Omental fat pad (tissue), 4 donors: ENCODE measurements at places on chromosomes 2 and 18. TPM values are rescaled to one million over a fixed set of nuclear protein-coding genes. Genes with fewer than 3 reads are reported as not detected.

GRCh38 chr2:144012304-144012703, 507.6 kb downstream of the ZEB2 start:
- DNase-seq, result no peak

- DNase-seq, result no peak
These were observed 107.5 kb downstream of the MSTN start for GRCh38 chr2:189954989-189955388.

- no peak for DNase-seq
These were observed 5.0 kb downstream of the NAPG start for GRCh38 chr18:10530852-10531251.

DNA sequence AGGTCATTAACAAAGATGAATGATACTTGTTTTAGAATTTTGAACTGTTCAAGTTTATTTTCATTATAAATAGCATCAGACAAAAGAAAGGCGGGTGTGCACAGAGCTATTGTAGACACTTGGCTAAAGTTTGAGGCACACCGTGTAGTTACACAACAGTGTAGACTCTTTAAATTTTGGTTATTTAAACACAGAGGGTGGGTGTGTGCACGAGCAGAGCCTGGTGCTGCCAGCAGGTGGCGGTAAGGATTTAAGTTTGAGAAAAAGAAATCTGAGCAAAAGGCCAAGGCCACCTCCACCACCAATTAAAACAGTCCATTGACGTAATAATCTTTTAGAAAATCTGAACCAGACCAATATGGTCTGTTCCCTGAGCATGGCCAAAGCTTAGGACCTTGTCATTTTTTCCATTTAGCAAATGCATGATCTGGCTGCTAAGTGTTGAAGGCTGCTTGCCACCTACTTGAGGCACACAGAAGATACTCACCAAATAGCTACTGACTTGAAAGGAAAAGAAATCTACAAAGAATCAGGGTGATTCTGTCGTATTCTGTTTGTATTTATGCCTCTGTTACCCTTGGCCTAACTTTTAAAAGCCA, 14.3 kb downstream of the COPS7B start:
- no peak for DNase-seq

- DNase-seq, result no peak
These were observed 31.6 kb downstream of the NDUFS1 start for GRCh38 chr2:206127656-206128055.

GRCh38 chr2:96898135-96898505, 28.2 kb upstream of the SEMA4C start:
- no peak for DNase-seq

GRCh38 chr2:174788291-174788929, 24.1 kb upstream of the CHRNA1 start:
- DNase-seq, result no peak

DNA sequence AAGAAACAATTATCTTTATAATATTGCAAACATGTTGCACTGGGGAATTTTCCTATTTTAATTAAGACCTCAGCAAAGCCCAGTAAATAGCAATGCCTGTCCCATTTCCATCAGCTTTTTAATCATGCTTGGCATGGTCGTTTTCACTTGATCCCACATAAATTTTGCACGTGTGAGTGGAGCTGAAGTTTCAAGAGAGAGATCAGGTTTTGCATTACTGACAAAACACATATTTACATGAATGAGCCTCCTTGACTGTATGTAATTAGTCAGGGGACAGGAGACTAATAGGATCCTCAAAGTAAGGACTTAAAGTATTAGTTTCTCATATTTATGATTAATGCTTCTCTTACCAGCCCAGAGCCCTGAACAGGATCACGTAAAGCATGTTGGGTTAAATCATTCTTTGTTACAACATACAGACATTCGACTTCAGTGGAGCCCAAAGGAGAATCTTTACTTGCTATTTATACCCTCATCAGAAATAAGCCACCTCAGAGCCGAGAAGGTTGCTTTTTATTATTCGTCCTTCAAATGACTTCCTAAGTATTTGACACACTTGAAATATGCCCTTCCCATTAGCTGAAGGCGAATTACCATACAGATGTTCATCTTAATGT, 711.3 kb downstream of the GALR1 start:
- no peak for DNase-seq

- no peak for DNase-seq
These were observed 72.6 kb downstream of the PLCL1 start for GRCh38 chr2:197877038-197877437.

DNA sequence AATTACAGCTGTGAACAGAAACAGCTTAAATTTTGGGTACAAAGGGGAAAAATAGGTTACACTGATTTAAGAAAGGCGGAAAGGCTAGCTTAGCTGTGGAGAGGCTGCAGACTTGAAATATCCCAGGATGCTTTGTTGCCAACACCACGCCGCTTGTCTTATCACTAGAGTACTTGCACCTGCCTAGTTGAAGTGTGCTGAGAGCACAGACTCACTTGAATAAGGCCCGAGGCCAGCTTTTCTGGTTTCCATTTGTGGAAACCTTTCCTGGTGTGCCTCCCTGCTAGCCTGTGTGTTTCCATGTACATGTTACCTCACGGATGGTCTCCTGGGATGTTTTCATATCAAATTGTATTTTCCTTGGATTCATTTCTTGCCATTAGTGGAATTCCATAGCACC, 3.2 kb downstream of the CABLES1 start:
- no peak for DNase-seq

- DNase-seq, result no peak
These were observed 4.4 kb downstream of the ARHGAP25 start for GRCh38 chr2:68738906-68739594.

DNA sequence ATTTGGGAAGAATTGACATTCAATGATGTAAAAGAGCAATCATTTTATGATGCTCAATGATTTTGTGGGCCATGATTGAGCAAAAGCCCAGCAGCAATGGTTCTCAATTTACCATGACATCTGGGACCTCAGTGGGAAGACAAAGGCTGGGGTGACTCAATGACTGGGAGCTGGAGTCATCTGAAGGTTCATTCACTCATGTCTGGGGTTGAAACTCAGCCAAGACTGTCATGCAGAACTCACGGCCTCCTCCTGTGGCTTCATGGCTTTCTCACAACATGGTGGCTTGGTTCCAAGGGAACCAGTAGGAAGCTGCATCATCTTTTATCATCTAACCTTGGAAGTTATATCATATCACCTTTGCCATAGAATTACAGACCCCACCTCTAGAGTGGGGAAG, 45.1 kb upstream of the CD226 start:
- no peak for DNase-seq

DNA sequence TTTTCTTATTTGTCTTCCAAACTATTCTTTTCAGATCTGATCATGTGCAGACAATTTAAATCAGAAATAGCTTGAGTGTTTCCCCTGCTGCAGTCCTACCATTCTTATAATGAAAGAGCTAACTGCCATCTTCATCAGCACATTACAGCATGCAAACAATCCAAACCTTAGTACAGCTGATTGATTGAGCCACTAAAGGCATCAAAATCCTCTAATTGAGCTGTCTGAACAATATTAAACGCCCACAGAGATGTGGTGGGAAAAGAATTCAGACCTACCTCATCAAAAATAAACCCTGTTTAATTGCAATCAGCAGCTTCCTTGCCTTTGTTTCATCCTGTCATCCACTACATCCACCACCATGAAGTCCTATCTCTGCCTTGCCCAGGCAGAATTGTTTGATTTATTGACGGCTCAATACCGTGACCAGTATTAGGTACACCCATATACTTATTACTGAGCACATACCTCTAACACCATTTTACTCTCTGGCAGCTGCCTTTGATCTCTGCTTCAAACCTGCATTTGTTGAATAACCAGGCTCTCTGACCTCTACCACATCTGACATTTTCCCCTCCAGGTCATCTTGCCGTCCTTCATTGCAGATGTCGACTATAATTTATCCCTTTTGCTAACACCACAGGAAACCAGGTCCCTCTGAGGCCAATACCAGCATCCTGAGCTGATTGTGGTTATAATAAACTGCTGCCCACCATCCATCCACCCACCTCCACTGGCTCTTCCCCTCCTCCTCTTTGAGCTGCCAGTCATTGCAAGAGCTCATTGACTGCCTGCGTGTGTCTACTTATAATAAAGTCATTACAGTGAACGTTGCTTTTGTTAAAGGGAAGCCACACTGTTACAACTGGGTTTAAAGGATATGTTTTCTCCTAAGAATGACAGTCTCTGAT, 78.5 kb downstream of the RBM43 start:
- no peak for DNase-seq

AQP12B gene
- total RNA-seq, result not detected

CHST9 gene
- under 0.01 TPM for total RNA-seq

STPG4 gene
- 0.46 TPM for total RNA-seq

VWA3B gene
- total RNA-seq, result not detected

LNPK gene
- 20.3 TPM for total RNA-seq

ANKRD30BL gene
- total RNA-seq, result not detected

ACVR1C gene
- total RNA-seq, result 118 TPM

RFX8 gene
- total RNA-seq, result not detected

PPP1R7 gene
- 41.8 TPM for total RNA-seq
